Spinal cord (tissue), 10 donors: ENCODE measurements at places on chromosomes 12 and 14. TPM values are rescaled to one million over a fixed set of nuclear protein-coding genes. Genes with fewer than 3 reads are reported as not detected.

Gene CCDC175
- 1.1 TPM for total RNA-seq

Gene CLEC2A
- total RNA-seq = not detected

Gene PKP2
- 123 TPM for total RNA-seq

Gene SCNN1A
- 1.3 TPM for total RNA-seq
